ENCODE measurements at places on chromosomes 11 and 22. TPM values are rescaled to one million over a fixed set of nuclear protein-coding genes. Genes with fewer than 3 reads are reported as not detected.
A peak's percentile ranks its signal among the peaks of the same experiment; 100 is the strongest.

Gene MFRP
- not detected for total RNA-seq

GRCh38 chr11:62687508-62688396 is 1.6 kb downstream of the LRRN4CL start:
- peak overlapping the region; percentile 48 for H3K4me3 ChIP-seq
- H3K36me3 ChIP-seq = peaks cover 7% of the 10 kb centered on the region
- H3K27ac ChIP-seq = peak overlapping the region; percentile 73

GRCh38 chr11:102552447-102553194 is 22.1 kb upstream of the MMP7 start:
- H3K4me1 ChIP-seq = no peaks in the 10 kb centered on the region
- no peak for DNase-seq
- H3K36me3 ChIP-seq = no peaks in the 10 kb centered on the region
- no peaks in the 10 kb centered on the region for H3K27me3 ChIP-seq
- no peak overlapping the region for H3K4me3 ChIP-seq

DNA sequence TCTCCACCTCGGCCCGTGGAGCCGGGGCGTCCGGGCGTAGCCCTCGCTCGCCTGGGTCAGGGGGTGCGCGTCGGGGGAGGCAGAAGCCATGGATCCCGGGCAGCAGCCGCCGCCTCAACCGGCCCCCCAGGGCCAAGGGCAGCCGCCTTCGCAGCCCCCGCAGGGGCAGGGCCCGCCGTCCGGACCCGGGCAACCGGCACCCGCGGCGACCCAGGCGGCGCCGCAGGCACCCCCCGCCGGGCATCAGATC is 439 bp downstream of the YAP1 start:
- no peak for DNase-seq
- H3K36me3 ChIP-seq = peaks cover 11% of the 10 kb centered on the region
- no peaks in the 10 kb centered on the region for H3K4me1 ChIP-seq
- peak overlapping the region; percentile 93 for H3K4me3 ChIP-seq

Gene PANX3
- total RNA-seq = not detected

DNA sequence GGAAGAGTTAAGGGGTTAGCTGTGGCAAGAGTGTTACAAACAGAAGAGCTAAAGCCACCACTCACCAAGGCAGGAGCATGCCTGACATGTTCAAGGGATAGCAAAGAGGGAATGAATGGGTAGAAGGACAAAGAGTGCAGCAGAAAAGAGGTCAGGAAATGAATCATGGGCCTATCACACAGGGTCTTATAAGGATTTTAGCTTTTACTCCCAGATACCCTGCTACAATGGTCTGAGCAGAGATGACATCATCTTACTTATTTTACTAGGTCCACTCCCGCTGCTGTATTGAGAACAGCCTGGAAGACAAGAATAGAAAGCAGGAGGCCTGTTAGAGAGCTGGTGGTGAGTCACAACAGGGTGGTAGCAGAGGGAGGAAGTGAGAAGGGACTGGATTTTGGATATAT is 9.8 kb downstream of the TRAF6 start:
- DNase-seq = no peak
- no peak overlapping the region for H3K4me3 ChIP-seq

Gene MED17
- 24.4 TPM for total RNA-seq

All from sigmoid colon (tissue), 7 donors.